ENCODE measurements at places on chromosomes 5 and 9.

GRCh38 chr5:72284559-72285423 is 35.2 kb downstream of the MRPS27 start:
- DNase-seq = no peak

DNA sequence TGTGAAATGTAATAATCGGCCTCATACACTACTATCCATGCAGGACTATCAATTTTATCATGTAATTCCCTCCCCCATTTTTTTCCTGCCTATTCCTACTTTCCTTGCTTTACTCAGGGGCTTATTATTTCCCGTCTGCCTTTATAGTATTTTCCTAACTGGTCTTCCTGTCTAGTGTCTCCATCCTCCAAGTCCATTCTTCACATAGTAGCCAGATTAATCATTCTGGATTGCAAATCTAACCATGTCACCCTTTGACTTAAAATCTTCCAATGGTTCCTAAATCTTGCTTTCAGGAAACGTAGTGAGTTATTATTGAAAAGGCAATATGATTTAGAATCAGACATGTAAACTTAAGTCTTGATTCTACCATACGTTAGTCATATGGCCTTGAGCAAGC is 307.4 kb upstream of the HAPLN1 start:
- no peak for DNase-seq

DNA sequence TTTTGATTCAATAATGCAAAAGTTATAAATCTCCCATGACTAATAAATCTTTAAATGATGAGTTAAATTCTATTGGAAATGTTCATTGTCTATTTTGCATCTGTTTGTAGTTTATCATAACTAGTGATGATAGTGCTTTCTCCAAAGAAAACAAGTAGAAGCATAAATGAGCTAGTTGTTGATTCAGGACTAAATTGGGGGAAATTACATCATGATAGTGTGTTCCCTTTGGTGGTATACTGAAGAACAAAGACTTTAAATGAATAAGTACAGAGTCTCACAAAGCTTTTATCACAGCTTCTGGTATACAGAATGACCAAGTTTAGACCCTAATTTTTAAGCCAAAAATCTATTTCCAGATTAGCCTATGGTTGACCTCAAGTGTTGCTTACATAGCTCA is 173.8 kb downstream of the MCTP1 start:
- DNase-seq = no peak

- no peak for DNase-seq
Measured at GRCh38 chr5:61332851-61333320, 828 bp downstream of the ZSWIM6 start.

- no peak for DNase-seq
Measured at GRCh38 chr9:89730715-89731114, 125.9 kb downstream of the GADD45G start.

GRCh38 chr5:138926688-138927448 is 51.7 kb upstream of the LRRTM2 start:
- DNase-seq = no peak

- no peak for DNase-seq
Measured at GRCh38 chr5:39608024-39608423, 183.2 kb upstream of the DAB2 start.

GRCh38 chr9:101792475-101792874 is 54.0 kb upstream of the GRIN3A start:
- no peak for DNase-seq

DNA sequence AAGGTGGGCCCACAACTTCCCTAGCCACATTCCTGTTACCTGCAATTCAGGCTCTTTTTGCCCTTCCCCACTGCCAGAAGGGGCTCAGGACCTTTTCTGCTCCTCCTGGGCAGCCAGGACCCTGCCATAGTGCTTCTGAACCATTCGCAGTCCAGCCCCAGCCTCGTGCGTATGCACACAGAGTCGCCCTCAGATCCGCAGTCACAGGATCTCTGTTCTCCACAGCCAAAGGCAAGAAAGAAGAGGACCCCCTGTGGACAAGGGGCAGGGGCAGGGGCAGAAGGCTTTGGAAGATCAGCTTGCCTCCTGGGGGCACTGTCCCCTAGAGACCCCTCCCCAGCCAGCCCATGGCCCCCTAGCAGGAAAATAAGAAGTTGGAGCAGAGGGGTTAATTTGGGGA is 82.8 kb downstream of the PCDH1 start:
- no peak for DNase-seq

Data from GM18507 (cell line).